Activated CD8-positive, alpha-beta memory T cell treated with anti-CD3 and anti-CD28 coated beads for 1 hour (primary cell): ENCODE measurements at places on chromosomes 3 and 15.

DNA sequence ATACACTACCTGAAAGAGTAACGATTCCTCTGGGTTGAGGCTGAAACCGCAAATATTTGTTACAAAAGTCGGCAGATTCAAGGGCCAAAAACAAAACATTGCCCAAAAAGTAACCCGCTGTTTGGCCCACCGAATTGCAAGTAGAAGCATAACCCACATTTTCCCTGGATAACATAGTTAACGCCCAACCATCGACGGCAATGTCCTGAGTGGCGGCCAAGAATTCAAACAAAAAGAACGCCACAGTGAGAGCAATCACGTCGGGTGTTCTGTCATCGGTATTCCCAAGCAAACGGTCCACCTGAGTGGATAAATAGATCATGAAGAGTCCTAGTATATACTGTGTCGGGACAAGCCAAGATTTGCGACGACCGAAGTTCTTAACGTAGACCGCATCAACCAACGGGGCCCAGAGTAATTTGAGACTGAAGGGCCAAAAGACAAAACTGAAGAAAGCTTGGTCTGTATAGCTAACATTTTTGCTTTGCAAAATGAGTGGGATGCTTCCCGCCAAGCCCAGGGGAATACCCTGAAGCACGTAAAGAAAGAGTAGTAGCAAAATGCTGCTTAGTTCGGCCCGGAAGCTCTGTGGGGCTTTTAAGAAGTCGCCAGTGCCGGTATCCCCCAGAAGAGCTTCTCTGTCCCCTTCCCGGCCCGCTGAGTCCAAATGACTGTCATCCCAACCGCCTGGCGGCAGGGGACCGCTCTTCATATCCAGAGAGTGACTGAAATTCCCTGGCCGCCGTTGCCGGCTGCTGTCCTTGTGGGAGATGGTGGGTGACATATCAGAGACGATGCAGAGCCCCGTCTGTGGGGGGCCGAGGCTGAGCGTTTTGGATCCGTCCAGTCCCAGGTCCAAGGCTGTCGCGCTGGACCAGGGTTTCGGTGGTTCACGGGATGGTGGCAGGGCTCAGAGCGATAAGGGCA is 750 bp downstream of the SLC33A1 start:
- DNase-seq, result no peak

DNA sequence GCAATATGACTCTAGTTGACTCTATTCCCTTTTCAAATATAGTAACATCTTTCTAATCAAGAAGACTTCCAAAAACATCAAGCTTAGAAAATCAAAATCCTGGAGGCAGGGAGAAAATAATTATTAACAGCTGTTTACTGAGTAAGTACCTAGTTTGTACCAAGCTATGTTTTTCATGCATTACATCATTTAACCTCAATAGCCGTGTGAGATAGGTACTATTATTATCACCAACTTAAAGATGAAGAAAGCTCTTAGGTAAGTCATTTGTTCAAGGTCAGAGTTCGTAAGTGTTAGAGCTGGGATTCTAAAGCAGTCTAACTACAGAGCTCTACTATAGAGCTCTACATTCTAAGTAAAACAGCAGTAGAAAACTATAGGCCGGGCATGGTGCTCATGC is 41.6 kb downstream of the GSK3B start:
- DNase-seq, result no peak

DNA sequence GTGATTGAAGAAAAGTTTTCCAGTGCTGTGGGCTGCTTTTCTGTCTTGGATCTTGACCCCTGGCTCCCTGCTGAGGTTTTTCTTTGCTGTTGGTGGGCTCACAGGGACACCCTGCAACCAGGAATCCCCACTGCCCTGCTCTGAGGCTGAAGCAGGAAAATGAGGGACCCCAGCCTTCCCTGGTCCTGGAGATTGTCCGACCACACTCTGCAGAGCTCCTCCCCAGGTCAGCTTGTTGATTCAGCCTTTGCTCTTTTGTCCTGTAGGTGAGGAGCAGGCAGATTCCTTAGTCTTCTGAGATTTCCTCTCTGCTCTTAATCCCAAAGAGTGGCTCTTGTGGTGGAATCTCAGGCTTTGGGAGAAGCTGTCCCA is 194.5 kb downstream of the RPLP1 start:
- no peak for DNase-seq

DNA sequence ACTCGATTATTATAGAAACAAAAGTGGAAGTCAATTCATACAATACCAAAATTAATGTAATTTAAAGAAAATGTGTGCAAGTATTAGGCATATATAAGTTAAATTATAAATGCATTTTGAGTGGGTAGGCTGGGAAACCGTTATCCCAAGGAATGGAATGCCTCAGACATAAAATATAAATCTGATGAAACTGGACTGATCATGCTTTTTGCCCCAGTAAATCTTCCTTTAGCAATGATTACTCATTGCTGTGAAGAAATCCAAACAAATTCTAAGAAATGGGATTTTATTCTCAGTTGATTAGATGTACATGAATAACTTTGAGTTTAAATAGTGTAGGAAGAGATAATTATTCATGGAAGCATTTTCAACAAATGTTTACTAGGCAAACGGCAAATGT is 185.5 kb upstream of the KCNMB2 start:
- DNase-seq, result no peak

- DNase-seq, result no peak
These were observed 200.9 kb upstream of the CTDSPL start for GRCh38 chr3:37660782-37661181.

GRCh38 chr15:74192751-74193150 is 9.8 kb downstream of the STRA6 start:
- no peak for DNase-seq

- no peak for DNase-seq
These were observed 2.0 kb downstream of the ABTB1 start for GRCh38 chr3:127674790-127675189.

- DNase-seq, result no peak
These were observed 6.0 kb upstream of the ALPK3 start for GRCh38 chr15:84811151-84811550.

GRCh38 chr15:92020207-92020606 is 166.7 kb downstream of the SLCO3A1 start:
- DNase-seq, result no peak

DNA sequence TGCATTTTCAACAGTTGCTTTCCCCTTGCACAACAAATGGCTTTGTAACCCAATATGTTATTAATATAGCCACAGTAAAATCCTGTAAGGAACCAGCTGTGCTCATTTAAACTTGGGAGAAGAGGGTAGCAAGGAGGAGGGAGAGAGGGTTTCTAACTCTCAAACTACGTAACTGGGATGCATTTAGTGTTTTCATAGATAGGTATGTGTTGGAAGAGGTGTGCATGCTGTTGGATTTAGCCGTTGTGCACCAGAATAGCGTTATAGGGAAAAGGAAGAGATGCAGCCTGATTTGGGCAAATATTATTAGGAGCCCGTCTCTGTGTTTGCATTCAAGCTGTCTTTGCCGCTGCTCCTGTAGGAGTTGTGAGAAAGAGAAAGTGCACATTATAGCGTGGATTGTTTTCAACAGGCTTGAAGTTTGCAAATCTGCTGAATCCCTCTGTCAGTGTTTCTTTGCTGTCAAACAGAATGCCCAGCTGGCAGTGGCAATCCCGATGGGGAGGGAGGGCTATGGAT is 39.4 kb downstream of the ARPP21 start:
- no peak for DNase-seq

DNA sequence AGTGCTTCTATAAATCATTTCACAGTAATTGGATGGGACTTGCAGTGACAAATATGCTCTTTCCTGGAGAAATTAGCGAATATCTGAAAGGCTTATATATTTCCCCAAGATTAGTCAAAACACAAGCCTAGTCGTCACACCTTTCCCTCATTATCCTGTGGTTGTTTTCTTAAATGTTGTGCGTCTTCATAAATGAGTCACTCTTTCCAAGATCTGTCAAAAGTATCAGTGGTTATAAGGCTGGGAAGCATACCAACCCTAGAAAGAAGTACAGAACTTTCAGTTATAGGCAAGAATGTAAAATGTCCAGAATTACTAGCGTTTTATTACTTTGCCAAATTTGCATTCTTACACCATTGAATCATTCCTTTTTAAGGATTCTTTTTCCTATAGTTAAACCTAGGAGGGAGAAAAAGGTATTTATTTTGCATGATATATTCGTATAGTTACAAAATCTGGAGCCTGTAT is 33.6 kb downstream of the TMEM212 start:
- no peak for DNase-seq

GRCh38 chr3:17655743-17656142 is 86.7 kb downstream of the TBC1D5 start:
- DNase-seq, result no peak

DNA sequence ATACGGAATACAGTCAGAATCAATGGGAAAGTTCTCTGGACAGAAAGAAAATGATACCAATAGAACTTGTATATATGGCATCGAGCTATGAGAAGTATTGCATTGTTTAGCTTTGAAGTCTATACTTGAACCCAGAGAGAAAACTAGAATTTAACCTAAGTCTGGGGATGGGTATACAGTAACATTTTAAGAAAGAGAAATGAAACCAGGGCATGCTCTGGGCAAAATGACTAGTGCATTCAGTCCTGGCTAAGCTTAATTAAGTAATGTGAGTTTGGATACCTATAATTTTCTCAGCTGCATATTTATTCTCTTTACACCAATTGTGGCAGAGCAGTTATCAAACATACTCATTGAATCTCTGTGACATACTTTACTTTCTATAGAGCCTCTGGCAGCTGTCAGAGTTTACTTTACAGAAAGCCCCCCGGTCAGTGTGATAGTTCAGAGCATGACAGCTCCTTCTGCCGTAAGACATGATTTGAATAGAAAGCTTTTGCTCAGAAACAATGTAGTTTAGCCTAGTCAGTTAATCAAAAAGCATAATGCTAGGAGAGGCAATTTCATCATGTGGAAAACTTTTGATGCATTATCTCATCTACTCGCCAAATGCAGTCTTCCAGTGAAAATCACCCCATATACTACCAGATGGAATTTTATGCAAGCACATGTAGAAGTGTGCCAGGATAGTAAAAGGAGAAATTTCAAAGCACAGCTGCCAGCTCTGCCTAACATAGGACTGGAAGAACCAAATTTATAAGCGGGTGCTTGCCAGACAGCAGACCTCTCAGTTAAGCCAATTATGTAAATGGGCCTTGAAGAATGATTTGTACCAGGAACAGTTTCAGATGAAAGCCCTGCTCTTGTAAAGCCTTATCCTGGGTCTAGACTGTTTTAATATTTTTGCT is 40.7 kb downstream of the OXSM start:
- no peak for DNase-seq

DNA sequence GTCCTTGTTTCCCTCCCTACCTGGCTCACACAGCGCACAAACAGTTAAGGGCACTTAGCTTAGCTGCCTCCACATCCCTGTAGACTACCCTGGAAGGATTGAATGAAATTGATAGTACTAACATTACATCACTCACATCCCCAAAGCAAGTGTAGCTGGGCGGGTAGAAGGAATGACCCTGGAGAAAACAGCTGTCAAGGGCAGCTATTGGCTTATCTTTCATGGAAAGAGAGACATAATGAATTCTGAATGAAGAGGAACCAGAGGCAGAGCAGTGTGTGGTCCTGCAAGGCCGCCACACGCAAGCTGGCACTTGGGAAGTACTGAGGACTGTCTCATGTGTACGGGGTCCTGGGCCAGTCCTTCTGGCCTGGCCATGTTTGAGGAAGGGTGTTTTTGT is 369.6 kb upstream of the RGMA start:
- DNase-seq, result no peak

DNA sequence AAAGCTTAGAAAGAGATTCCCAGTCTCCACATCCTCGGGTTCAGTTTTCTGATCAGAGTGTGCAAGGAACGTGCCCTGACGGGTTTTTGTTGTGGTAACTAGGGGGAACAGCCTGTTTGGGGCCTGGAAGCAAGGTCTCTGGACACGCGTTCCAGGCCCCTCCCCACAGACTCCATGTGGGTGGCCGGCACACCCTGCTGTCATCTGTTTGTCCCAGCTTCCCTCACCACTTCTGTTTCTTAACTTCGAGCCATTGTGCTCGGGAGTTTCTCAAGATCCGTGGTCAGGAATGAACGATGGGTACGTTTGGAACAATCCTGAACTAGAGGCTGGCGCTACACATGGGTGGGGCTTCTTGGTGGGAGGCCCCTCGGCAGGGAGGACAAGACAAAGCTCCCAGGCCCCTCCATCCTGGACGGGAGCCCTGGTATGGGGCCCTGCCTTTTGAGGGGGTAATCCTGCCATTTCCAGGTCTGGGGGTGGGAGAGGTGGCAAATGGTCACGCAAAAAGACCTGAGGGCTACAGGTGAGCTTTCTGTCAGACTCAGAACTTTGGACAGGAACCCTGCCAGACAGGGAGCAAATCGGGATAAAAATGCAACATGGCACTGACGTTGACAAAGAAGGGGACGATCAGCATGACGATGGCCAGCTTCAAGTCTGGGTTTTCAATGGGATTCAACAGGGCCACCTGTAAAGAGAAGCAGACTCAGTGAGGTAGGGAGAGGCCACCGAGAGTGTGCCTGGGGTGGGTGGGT is 8.5 kb upstream of the MUSTN1 start:
- DNase-seq, result no peak

- no peak for DNase-seq
These were observed 156.6 kb upstream of the TNIK start for GRCh38 chr3:171616798-171617197.

DNA sequence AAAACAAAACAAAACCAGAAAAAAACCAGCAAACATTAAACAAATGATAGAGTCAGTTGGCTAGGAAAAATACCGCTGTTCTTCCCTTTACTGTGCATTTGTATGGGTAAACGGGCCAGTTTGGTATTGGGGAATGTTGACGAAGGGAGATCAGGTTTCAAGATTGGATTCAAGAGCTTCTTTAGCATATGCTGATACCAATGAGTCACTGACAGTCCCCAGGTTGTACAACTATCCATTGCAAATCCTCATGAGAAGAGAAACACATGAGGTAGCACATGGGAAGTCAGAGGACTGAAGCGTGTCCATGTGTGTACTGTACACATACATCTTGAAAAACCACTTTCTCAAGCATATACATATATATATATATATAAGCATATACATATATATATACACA is 25.6 kb downstream of the TIGIT start:
- no peak for DNase-seq

DNA sequence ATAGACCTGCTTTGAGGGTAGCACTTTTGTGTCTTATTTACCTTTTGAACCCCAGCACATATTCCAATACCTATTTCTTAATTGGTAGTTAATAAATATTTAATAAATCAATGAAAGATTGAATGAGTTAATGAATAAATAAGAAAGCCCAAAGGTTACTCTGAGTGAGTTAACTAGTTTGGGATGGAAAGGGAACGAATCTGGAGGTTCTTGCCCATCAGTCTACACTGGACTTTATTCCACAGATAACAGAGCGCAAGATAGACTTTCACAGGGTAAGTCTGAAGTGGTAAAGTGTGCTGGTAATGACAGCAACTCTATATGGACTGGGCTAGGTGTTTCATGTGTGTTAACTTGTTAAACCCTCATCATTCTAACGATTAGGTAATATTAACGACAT is 33.1 kb upstream of the MED12L start:
- no peak for DNase-seq

DNA sequence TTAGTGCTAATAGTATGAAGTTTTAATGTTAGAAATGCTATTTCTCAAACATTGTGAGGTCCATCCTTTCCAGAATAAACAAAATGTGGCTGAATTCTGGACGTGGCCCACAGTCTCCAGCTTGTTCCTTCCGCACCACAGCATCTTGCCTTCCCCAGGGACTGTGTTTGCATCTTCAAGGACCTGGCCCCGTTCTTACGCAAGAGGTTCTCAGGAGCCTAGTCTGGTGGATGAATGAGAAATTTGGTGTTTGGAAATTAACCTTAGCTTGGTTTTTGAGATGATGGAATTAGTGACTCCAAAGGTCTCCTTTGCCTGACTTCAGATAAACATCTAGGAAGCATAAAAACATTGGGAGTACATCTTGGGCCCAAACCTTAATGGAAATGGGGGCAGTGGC is 18.1 kb downstream of the SYNPR start:
- no peak for DNase-seq
